ENCODE measurements at places on chromosomes 11 and 22.

DNA sequence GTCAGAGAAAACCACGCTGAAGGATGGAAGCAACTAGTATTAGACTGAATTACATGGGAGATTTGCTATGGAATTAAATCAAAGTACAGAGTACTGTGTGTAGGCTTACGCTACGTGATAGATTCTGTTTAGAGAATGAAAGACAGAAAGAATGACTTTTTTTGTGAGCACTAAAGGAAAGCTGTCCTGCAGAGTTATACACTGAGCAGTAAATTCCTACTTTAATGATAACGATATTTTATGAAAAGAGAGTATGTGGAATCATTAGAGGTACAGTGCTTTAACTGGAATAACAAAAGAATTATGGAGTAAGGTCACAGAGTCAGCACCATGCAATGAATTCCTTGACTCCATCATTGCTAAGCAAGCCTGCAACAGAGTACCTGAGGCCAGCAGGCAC, 295.3 kb upstream of the SYN3 start:
- DNase-seq = no peak

DNA sequence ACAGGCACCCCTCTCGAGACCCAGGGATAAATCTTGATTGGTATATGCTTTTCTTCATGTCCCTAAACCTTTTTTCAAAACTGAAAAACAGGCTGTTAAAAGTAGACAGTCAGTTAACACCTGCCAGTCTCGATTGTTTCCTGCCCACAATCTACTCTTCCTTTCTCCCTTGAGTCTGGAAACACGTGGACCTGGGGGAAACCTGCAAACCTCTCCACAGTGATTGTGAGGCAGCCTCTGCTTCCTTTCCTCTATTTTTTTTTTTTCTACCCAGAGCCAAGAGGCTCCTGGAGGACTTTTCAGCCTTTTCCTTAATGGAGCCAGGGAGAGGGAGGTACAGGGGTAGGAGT, 69.4 kb upstream of the CLMP start:
- no peak for DNase-seq

DNA sequence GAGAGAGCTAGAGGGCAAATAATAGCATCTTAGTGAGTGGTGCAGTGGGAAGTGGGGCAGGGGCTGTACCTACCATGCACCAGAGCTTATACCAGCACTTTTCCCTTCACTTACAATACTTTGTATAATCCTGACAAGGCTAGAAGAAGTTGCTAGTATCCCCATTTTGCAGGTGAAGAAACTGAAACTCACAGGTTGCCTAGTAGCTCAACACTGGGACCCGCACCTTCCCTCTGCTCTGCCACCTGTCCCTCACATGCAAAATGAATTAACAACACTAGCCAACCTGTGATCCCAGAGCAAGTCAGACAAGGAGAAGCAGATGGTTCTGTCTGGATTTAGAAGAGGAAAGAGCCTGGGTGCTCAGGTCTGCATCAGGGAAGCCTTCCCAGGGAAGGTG, 510.4 kb downstream of the BUD13 start:
- DNase-seq = no peak

GRCh38 chr11:111765320-111765983, 737 bp downstream of the PPP2R1B start:
- no peak for DNase-seq

DNA sequence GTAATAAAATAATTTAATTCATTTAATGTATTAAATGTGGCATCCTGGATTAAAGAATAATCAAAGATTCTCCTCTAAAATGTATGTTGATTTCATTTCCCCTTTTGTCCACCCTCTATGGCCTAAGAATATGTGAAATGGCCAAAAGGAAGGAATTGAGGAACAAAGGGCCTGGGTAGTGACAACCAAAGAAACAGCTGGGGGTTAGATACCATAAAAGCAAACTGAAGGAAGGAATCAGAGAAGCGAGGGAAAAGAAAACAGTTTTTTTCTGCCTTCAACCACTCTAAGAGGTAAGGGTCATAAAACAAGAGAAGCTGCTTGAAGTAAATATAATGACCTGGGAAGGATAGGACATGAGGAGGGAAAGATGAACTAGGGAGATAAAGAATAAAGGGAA, 139.3 kb downstream of the FAM76B start:
- no peak for DNase-seq

DNA sequence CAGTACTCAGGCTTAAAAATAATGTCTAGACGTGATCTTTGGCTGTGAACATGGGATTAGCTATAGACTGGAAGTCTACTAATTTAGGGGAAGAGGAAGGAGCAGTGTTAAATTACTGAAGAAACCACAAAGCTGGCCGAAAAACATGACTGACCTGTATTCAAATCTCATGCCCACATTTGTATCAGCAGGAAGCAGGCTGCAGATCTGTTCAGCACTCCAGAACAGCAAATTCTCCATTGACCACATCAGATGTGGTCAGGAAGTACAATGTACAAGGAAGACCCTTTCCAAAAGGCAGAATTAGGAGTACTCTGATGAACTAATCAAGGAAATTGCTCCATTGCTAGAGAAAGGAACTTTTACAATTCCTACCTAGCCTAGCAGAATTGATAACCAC, 31.7 kb downstream of the DCDC1 start:
- DNase-seq = no peak

GRCh38 chr11:14713496-14714244, 70.1 kb downstream of the PDE3B start:
- DNase-seq = no peak

DNA sequence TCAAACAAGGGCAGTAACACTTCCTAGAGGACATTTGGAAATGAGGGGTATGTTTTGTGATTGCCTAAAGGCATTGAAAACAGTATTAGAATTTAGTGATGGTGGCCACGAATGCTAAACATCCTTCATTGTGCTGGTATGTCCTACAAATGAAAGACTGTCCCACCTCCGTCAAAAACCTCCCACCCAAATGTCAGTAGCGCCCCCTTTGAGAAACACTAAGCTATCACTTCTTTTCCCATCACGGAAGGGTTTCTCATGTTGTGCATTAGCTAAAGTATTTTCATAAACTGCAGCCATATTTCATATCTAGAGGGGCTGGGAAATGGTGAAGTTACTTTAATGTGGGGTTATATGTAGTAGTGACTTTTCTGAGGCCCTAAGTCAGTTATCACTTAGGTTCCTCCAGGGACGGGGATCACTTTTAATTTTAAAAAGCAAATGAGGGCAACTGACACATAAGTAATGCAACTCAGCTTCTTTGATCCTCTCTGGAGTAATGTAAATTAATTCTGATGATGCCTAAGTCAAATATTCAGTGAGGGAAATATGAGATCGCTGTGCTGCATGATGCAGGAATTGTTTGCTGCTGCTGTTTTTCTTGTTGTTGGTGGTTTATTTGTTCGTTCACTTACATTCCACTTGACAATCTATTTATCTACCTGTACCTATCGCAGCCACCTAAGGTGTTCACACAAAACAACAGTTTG, 1403.4 kb upstream of the TENM4 start:
- no peak for DNase-seq

DNA sequence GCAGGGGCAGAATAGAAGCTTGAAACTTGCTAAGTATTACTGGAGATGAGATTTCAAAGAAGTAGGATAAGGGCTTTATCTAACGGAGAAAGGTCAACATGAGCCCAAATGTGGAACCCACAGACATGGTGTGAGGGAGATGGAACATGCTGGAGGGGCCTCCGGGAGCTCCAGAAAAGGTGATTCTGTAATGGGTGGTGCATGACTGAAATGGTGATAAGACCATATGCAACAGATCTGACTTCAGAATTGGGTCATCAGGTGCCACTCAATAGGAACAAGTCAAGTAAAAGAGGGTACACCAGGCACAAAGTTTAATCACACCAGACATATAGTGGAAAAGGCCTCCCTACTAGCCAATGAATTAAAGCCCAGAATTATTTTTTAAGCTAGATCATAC, 7.9 kb upstream of the CEP295 start:
- no peak for DNase-seq

GRCh38 chr22:27493796-27494195, 307.8 kb downstream of the MN1 start:
- DNase-seq = no peak

DNA sequence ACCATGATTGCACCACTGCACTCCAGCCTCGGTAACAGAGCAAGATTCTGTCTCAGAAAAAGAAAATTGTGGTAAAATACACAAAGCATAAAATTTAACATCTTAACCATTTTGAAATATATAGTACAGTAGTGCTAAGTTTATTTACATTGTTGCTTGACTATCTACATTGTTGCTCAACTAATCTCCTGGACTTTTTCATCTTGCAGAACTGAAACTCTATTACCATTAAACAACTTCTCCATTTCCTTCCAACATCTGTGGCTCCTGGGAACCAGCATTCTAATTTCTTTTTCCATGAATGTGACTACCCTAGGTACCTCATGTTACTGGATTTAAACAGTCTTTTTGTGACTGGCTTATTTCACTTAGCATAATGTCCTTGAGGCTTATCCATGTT, 13.5 kb upstream of the VWA5A start:
- no peak for DNase-seq
